ENCODE measurements at places on chromosomes 16 and 17.

DNA sequence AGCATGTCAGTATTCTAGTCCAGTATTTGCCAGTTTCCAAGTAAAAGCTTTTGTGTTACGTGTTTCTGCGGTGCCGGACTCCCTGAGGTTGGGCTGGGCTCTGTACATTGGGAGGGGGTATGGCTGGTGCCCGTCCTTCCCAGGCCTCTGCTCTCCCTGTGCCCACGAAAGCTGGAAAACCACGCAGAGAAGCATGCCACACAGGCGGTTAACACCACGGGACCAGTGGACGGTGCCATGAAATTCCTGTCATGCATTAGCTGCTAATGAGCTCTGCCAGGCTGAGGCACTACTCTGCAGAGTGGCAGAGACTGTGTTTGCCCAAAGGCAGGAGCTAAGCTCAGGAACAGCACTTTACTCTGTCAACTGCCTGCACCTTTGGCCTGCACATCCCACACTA, 8.1 kb downstream of the SMIM5 start:
- DNase-seq = no peak

DNA sequence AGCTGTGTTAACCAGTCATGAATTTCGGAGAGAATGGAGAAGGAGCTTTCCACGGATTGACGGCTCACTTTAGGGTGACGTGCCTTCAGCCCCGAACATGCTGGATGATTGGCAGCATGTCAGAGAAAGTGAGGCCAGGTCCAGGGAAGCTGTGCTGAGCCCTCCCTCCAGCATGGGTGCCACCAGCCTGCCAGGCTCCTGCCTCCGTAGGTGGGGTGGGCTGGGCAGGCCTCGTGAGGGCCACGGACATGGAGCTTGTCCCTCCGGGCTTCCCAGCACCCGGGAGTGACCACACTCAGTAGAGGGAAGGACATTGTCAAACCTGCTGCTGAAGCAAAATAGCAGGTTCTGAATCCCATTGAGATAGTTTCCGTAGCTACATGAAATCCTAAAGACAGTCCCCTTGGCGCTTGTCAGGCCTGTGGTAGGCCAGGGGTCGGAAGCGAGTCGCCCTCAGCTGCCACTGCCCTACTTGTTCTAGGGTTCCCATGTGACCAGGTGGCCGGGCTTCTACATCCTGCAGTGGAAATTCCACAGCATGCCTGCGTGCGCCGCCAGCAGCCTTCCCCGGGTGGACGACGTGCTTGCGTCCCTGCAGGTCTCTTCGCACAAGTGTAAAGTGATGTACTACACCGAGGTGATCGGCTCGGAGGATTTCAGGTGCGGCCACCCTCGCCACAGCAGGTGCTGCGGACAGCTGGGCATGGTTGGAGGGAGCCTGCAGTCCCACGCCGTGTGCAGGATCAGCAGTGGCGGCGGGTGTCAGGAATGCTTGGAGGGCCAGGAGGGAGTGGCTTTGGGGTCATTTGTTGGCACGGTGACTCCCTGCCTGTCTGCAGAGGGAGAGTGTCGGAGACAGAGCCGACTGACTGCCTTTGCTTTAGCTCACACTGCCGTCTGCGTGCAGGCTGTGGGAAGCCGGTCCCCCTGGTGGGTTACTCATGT, 72.3 kb downstream of the SEC14L1 start:
- no peak for DNase-seq

GRCh38 chr16:85003725-85004586, 7.4 kb downstream of the ZDHHC7 start:
- DNase-seq = no peak

DNA sequence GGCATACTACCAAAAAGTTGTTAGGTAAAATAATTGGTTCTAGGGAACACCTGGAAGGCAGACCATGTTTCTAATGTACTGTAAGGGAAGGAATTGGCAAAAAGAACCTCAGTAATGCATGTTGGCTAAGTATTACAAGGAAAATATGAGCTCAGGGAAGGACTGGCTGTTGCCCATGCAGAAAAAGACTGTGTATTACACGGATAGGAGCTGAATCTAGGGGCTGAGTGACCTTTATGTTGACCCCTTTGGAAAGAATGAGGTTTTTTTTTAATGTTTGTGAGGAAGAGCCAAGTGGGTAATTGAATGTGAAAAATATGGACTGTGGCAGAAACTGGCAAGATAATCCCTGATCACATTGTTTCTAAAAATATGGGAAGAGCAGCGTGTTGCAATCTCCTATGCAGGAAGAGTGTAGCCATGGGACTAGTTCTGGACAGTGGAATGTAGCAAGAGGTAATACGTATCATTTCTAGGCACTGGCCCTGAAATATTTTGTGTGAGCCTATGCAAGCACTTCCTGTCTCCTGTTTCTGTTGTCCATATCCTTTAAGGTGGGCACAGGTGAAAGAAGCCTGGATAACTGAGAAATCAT, 95.1 kb upstream of the CNTNAP4 start:
- no peak for DNase-seq

DNA sequence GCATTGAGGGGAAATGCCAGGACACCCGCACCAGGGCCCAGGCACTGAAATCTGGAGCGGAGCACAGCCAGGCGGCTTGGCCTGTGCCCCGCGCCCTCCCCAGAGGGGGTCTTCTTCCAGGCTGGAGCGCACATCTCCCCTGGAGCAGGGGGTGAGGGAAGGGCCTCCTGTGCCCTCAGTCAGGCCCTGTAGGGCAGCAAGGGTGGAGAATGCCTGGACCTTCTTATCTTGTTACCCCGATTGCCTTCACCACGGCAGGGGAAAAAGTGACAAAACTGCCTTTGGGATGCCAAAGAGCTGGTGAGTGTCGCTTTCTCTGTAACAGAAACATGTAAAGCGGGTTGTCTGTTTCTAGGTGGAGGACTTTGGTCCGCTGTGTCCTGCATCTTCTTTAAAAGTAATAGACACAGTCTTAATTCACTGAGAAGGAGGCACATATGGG, 48.3 kb upstream of the BAHCC1 start:
- DNase-seq = no peak

DNA sequence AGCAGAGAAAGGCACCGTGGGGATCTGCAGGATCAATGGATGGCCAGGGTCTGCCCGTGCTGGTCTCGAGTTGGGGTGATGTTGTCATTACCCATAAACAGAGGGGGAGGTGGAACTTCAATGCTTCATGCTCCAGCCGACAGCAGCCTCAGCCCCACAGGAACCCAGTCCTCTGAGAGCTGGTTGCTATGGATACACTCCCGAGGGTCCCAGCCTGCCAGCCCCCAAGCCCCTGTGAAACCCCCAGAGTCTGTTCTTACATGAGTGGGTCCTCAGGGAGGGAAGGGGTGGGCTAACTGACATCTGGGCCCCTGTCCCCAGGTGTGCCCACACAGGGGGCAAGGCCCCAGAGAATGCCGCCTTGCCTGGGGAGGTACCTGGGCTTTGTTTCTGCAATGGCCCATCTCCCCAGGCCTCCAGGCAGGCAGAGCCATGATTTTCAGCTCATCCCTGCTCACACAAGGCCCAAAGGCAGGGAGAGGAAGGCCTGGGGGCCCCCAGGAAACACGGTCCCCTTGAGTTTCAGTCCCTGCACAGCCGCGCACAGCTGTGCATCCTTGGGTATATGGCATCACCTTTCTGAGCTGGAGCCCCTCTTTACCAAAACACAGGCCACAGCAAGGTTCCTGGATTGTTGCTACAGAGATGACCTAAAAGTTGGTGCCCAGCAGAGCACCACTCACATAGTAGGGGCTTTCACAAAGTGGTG, 223.7 kb downstream of the ZNF423 start:
- DNase-seq = no peak

DNA sequence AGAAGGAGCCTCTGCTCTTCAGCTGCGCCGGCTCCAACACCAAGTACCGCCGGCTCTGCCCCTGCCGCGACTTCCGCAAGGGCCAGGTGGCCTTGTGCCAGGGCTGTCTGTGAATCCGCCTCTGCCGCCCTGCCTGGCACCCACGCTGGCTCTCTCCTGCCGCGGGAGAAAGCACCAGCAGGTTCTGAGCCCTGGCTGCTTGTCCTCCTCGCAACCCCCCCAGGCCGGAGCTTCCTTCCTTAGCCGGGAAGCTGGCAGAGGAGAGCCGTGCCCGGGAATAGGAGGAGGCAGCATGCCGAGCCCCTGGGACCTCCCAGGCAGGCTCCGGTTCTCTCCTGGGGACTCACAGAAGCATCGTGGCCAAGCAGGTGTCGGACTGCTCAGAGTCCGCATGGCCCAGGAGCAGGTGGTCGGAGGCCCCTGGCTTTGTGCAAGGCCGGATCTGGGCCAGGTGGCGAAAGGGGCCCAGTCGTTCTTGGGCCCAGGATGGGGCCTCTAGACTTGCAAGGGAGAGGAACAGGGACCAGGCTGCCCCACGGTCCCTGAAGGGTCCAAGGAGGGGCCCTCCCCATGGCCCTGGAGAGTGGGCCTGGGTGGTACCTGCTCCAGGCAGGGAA, 80.6 kb downstream of the MGAT5B start:
- no peak for DNase-seq

- no peak for DNase-seq
Observed at GRCh38 chr16:4994719-4995434, 36.7 kb downstream of the SEC14L5 start.

- no peak for DNase-seq
Observed at GRCh38 chr16:2517954-2518605, 2.1 kb upstream of the AMDHD2 start.

GRCh38 chr16:66116163-66117002, 250.1 kb upstream of the CDH5 start:
- DNase-seq = no peak

GRCh38 chr17:7915179-7915610, 894 bp downstream of the RNF227 start:
- DNase-seq = peak; percentile 50

DNA sequence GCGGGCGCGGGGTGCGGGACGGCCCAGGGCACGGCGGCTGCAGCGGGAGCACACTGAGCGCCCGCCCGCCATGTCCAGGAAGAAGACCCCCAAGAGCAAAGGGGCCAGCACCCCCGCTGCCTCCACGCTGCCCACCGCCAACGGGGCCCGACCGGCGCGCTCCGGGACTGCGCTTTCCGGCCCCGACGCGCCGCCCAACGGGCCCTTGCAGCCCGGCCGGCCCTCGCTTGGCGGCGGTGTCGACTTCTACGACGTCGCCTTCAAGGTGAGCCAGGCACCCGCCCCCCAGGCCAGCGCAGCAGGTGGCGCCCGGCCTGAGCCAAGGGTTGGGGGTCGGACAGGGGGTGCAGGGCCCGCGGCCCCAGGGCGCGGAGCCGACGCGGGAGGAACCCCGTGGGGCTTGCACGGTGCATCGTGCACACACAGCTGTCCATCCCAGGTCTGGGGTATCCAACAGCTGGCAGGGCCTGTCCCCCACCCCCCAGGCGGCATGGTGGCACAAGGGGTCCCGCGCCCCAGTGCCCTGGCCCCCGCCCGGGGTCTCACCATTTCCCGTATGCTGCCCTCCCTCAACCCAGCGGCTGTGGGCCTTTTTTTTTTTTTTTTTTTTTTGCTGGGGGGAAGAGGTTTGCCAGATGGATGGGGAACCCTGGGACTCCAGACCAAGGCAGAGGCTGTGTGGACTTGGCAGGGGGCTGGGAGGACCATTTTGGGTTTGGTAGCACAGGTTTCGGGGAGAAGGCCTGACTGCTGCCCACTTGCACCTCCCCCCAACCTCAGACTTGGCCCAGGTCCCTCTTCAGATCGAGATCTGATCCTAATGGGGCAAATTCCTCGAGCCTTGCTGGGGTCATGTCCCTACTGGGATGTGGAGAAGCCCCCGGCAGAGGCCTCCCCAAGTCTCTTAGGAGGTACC, 547 bp downstream of the RAB26 start:
- DNase-seq = peak; percentile 67

All from H54 (cell line).